Hypothalamus (tissue), 51 donors: ENCODE measurements at places on chromosomes 16 and 17.

- DNase-seq, result no peak
These were observed 29.8 kb downstream of the SLC47A2 start for GRCh38 chr17:19686400-19687090.

- peak; percentile 55 for DNase-seq
These were observed 20.6 kb downstream of the ADAM11 start for GRCh38 chr17:44779211-44780025.

GRCh38 chr17:83079766-83080578 lies 563 bp downstream of the METRNL start:
- DNase-seq, result no peak

DNA sequence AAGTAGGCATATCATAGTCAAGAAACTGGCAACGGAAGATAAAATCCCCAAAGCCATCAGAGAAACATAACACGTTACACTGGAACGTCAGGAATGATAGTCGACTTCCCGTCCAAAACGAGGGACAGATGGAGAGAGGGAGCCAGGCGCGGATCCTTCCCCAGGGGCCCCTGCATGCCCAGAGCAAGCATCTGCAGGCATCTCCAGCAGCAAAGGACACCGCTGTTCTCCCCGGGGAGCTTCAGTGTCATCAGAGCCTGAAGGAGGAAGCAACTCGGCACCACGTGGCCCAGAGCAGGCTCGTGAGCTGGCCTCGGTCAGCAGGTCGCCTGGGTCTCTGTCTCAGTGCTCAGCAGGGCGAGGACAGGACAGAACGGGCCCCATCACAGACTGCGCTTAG lies 50.1 kb downstream of the LMF1 start:
- peak; percentile 60 for DNase-seq

GRCh38 chr17:78096093-78096492 lies 32.5 kb downstream of the TMC6 start:
- no peak for DNase-seq

DNA sequence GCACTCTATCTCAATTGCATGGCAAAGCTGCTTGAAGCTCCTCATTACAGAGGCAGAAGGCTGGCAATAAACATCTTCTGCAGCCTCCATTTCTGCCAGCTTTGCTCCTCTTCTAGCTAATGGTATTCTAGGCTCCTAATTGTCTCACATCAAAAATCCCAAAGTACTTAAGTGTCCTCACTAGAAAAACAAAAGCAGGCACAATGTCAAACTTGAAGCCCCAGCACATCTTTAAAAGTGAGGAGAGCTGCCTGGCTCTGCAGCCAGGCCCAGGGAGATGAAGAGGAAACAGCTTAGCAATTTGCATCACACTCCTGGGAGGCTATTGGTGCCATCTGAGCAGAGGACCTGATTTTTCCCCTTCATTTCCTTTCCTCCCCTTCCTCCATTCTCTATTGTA lies 197.1 kb downstream of the KCNJ2 start:
- no peak for DNase-seq

GRCh38 chr16:30087181-30087898 lies 4.4 kb downstream of the TBX6 start:
- no peak for DNase-seq

GRCh38 chr17:16342979-16343378 lies 10.3 kb downstream of the CENPV start:
- no peak for DNase-seq

DNA sequence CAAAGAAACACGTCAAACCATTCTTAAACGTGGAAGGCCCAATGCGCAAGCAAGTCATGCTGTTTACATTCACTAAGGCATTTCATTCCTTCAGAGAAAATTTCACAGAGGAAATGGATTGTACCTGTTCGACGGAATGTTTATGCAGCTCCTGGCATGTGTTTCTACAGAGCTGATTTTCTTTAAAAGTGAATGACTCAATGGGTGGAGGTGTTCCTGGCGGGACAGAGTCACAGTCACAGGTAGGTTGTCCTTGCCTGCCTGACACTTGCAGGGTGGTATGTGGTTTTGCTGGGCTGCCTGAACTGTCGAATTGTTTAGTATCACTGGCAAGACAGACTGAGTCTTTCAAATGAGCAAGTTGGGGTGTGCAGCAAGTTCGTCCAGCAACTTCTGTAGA lies 11.6 kb downstream of the PALB2 start:
- no peak for DNase-seq

- DNase-seq, result no peak
These were observed 821 bp downstream of the SOCS7 start for GRCh38 chr17:38352245-38353085.

DNA sequence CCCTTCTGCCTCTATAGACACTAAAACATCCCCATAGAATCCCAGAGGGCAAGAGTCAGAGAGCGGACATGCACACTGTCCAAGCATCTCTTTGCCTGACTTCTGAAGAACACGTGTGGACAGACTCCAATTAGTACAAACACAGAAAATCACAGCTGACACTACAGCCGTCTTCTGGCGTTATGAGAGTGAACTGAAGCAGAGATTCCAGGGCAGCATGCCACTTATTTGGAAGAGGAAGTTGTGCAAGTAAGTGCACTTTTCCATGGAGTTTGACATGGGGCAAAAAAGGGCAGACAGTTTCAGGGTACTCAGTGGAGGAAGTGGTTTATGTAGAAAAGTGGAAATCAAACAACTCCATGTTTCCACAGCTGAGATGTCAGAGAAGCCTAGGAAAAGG lies 16.8 kb upstream of the ZNF287 start:
- DNase-seq, result no peak

- DNase-seq, result no peak
These were observed 7.4 kb downstream of the ADAD2 start for GRCh38 chr16:84198401-84198800.

DNA sequence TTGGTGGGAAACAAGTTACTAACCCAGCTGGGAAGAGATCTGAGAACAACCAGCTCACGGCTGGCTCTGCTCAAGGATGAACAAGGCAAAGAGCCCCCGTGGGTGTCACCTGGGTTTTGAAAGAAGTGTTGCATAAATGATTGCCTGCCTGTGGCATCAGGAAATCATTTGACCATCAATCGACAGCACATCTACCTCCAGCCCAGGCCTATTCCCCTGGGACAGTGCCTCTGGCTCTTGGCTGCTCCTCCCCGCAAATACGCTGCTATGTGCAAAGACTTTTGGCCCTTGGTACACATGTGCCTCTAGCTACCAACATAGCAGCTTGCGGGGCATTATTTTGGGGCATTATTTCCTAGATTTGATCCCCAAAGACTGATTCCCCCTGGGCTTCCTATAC lies 39.4 kb upstream of the SMPD3 start:
- DNase-seq, result no peak

GRCh38 chr17:68707031-68707430 lies 105.9 kb upstream of the FAM20A start:
- DNase-seq, result no peak

DNA sequence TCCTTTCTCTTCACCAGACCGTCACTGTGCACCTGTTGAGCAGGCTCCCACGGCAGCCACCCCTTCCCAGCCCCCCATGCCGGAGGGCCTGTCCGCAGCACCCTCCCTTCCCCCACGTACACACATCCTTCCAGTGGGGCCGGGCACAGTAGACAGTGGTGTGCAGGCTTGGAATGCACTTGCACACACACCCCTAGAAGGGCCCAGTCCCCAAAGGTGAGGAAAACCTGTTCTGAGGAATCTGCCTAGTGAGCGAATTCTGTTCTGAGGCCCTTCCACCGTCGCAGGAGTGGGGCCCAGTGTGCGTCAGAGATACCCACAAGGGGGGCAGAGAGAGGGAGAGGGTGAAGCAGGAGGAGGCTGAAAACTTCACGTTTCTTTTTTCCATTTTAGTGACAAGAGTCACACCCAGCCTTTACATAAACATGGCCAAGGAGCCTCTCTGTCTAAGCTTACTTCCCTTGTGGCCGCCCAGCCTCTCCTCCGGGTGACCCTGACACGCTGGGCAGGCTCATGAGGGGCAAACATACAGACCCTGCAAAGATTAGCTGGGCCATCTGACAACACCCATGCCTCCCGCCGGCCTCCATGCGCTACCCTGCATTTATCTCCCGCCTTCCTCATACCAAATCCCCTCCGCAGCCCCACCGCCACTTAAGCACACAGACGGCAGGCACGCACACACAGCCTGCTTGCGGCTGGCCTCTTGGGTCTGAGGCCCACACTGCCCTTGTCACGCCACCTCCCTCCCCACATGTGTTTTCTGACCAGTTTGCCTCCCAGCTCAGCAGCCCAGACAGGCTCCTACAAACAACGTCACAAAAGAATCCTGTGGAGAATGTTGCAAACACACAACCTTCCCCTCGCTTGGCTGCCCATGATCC lies 1.8 kb downstream of the ZBTB4 start:
- DNase-seq, result no peak

- DNase-seq, result no peak
These were observed 93.9 kb downstream of the SDR42E1 start for GRCh38 chr16:81917375-81917774.
